Hematopoietic multipotent progenitor cell treated with erythropoietin and hydrocortisone succinate and interleukin-3 and kit ligand, for 17 days (in vitro differentiated cells): ENCODE measurements at places on chromosomes 4 and X.

GRCh38 chr4:145808848-145809512 lies 129.0 kb downstream of the C4orf51 start:
- no peak for DNase-seq

GRCh38 chr4:15964159-15964558 lies 1.2 kb upstream of the FGFBP2 start:
- no peak for DNase-seq

DNA sequence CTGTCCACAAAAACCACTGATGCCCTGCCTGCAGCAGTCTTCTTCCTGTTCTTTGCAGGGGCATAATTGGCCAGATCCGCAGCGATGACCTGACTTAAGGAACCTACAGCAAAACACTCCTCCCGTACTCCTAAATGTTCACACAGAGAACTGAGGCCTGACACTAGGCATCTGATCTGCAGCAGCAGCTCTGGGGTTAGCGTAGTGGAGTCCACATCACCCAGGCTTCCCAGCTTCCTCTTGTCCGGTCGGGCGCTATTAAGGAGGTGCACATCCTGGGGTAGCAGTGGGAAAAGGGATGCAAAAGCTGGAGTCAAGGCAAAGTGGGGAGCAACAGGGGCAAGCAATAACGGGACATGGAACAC lies 758 bp downstream of the SCFD2 start:
- no peak for DNase-seq

DNA sequence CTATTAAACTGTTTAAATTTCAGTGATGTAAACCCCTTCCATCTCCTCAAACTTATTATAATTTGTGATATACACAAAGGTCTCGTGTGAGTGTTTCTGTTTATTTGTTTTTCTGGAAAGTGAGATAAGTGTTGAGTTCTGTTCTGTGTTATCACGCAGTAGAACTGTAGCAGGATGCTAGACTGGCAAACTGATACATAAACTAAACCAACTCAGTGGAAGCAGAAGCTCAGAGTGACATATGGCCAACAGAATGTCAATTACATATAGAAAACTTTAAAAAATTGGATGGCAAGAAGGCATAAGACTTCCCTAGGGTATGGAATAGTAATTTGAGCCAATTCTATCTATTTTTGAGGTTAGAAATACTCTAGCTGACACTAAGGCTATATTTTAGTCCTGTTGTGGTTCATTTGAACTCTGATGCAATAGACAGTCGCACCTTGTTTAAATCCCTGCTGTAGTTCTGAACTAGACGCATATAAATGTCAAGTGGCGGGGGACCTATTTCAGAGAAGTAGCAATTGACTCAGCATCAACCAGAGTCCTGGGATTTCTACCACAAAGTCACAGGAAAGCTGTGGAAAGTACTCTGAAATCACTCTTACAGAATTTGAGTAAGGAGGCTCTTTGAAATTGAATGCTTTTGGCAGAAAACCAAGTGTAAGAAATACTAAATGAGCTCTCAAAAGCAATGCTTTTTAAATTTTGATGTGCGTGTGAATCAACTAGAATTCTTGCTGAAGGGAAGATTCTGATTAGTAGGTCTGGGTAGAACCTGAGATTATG lies 294.4 kb downstream of the INPP4B start:
- no peak for DNase-seq

DNA sequence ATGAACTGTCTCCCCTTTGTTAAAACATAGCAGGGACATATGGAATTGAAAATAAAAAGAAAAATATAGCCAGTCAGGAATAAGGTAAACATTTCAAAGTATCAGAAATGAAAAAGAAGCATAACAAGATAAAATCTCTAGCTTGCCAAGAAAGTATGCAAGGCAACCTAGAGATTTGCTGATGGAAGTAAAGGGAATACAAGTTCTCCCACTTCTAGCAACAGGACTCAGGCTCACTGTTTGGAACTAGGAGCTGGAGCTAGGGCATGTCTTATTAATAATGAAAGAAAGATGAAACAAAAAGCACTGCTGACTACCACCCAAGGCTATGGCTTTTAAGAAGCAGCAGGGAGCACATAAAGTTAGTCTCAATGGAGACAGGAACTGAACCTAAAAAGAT lies 18.2 kb downstream of the ANKRD50 start:
- DNase-seq, result no peak
